ENCODE measurements at places on chromosomes 13 and 19.

DNA sequence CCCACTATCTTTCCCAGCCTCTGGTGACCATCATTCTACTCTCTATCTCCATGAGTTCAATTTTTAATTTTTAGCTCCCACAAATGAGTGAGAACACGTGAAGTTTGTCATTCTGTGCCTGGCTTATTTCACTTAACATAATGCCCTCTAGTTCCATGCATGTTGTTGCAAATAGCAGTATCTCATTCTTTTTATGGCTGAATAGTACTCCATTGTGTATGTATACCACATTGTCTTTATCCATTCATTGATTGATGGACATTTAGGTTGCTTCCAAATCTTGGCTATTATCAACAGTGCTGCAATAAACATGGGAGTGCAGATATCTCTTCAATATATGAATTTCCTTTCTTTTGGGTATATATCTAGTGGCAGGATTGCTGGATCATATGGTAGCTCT lies 22.9 kb upstream of the ZFP82 start:
- no peak for DNase-seq

DNA sequence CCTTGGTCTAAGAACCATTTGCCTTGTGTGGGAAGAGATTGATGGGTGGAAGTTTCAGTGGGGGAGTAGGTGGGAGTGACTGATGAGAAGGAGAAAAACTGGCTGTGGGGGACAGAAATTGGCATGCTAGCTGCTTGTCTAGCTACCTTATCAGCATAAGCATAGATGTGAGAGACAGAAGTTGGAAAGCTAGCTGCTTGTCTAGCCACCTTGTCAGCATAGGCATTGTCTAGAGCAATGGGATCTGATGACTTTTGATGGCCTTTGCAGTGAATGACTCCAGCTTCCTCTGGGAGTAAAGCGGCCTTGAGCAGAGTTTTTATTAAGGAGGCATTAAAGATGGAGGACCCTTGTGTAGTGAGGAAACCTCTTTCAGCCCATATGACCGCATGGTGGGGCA lies 9.9 kb upstream of the NCR1 start:
- no peak for DNase-seq

DNA sequence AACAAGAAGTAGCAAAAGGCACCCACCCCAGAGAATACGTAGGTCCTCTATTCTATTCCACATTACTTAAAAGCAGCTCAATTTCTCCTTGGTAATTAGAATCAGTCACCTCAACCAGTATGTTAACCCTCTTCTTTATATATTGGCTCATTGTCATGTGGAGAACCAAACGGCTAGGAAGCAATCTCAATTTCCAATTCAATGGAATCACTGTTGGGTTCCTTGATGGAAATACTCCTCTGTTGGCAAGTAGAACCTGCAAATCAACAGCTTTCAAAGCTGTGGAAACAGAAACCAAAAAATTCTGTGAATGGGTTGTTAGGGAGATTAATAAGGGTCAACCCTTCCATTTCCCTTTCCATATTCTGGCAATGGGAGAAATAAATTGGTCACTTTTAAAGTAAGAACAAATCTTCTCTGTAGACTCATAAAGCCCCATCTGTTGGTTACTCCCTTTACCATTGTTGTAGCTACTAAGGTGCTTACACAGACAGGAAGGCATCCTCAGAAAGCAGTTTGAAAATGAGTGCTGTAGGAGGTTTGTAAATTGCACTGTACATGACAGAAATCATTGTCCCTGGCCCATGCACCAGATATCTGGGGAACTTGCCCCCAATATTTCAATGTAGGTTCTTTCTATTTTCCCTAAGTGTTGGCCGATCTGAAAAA lies 138.6 kb upstream of the UFM1 start:
- DNase-seq = no peak

DNA sequence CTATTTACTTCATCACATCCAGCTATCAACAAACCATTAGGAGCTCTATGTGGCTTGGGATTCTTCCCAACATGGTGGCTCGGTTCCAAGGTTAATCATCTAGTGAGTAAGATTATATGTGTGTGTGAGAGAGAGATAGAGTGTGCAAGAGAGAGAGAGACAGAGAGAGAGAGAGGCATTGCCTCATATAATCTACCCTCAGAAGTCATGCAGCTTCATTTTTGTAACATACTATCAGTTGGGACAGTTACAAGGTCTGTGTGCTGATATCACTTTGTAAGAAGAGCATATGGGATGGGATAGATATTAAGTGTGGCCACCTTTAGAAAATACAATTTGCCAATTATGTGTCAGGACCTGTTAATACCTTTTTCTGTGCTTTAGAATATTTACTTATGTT lies 104.1 kb downstream of the NDFIP2 start:
- no peak for DNase-seq

- DNase-seq = no peak
These were observed 648.8 kb upstream of the SPRY2 start for GRCh38 chr13:80989747-80990146.

GRCh38 chr13:112974125-112974524 lies 5.1 kb downstream of the MCF2L start:
- DNase-seq = no peak

- DNase-seq = no peak
These were observed 2.8 kb downstream of the ACTN4 start for GRCh38 chr19:38650172-38650775.

DNA sequence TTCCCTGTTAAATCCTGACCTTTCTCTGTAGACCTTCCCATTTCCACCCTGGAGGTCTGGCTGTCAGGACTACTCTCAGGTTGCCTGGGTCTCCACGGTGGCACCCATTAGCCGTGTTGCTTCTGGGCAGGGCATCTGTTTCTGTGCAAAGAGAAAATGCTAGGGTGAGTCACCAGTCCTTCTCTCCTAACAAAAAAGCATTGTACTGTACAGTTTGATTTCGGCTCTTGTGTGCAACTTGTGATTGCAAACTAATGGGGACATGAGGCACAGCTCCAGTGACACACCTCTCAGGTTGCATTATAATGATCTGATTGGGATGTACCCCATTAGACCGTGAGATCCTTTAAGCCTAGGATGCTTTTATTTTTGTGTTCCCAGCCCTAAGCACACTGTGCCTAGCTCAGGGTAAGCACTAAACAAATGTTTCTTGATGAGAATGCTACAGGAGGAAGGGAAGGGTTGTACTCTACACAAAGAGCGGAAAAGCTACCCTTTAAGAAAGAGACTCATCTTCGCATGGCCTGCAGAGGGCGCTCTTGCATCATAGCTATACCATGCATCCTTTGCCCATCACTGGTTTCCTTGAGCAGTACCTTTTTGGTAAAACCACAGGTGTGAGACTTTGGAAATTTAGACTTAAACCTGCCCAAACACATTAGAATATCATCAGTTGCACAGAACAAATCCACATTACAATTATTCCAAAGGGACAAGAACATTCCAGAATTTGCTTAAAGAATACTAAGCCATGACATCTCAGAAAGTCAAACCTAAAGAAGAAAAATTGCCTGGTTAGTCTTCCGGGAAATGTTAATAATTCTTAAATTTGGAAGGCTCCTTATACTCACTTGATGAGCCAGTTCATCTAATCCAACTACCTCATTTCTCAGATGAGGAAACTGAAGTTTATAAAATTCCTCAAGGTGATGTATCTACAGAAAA lies 20.3 kb upstream of the TRIM13 start:
- DNase-seq = peak; percentile 73
